ENCODE measurements at places on chromosomes 2 and 18.

GRCh38 chr2:29405707-29406106 is 290.5 kb downstream of the CLIP4 start:
- no peak for DNase-seq

DNA sequence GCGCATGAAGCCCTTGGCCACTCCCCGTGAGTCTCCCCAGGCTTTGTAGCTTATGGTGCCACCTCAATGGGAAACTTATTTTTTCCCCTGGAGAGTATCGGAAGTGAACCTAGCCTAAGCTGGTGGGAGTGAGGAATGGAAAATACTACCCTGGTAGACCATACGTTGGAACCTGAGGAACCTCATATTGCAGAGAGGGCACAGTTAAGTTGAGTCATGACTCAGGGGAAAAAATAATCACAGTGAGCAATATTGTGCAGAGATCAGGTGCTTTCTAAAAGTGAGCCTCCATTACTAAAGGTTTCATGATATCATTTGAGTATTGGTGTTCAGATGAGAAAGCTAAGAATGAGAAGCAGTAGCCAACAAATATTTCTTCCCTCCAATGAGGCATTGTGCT is 360.5 kb upstream of the NT5C1B start:
- no peak for DNase-seq

DNA sequence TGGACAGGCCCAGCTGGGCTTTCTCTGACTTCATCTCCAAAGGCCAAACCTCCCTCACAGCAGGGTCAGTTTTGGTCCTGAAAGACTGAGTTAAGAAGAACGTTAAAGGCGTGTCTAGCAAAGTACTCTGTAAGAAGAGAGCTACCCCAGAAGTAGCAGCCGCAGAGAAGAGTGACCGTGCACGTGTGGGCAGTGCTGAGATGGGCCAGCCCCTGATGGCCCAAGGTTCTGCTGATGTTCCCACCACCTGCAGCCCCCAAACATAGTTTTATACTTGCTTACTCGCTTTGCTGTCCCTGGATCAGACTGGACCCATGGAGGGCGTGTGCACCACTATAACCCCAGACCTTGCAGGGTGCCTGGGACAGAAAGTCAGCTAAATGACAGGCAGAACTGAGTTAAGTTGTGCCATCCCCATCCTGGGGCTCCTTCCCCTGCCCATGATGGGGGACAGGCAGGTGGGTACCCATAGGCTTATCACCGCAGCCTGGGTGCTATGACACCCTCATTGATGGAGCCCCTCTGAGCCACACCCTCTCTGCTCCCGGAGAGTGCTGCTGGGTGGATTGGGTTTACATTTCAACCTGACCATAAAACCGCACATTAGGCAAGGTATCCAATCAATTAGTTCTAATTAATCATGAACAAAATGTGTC is 367.3 kb upstream of the HS6ST1 start:
- no peak for DNase-seq

DNA sequence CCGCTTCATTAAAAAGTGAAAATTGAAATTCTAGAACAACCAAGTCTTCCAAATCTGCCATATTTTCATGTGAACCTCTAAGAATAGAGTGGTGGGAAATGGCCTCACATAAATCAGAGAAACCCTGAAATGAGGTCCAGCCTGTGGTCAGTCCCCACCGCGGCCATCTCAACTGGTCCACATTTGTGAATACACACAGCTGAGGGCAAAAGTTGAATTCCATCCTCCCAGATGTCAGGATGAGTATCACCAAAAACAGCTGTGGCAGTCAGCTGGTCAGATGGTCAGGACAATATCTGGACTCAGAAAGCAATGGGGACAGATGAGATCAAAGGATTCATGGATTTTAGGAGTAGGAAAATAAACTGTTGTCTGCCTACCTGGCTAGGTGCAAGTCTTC is 219.4 kb upstream of the NCKAP5 start:
- no peak for DNase-seq

GRCh38 chr2:172423160-172423559 is 4.2 kb upstream of the ITGA6 start:
- no peak for DNase-seq

- no peak for DNase-seq
Observed at GRCh38 chr2:5877360-5877759, 185.2 kb downstream of the SOX11 start.

DNA sequence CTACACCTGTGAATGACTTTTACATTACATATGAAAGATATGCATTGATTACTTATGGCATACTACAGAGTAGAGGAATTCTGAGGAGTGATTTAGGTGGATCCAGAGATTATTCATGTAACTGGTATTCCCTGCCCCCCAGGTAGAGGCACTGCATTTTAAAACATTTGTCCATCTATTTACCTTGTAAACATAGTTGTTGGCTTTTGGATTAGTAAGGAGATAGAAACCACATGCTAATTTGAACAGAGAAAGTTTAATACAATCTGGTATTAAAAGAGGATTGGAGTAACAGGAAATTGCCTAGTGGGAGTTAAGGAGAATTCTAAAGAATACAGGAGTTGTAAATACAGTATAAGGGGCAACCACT is 15.9 kb downstream of the GALNT3 start:
- no peak for DNase-seq

Data from CD4-positive, alpha-beta T cell treated with Interleukin-4 for 4 hours (primary cell).